H7 (cell line): ENCODE measurements at places on chromosomes 16 and 17. TPM values are rescaled to one million over a fixed set of nuclear protein-coding genes. Genes with fewer than 3 reads are reported as not detected.

Gene ZSCAN10
- total RNA-seq, result 217 and 238 TPM in 2 replicates

Gene GFOD2
- total RNA-seq, result 25.3 and 26.2 TPM in 2 replicates

Gene AXIN2
- total RNA-seq, result 34.8 and 36.1 TPM in 2 replicates

Gene WSCD1
- 37.0 and 52.2 TPM in 2 replicates for total RNA-seq

Gene KRT33B
- total RNA-seq, result not detected in 2 replicates
